CD8-positive, alpha-beta T cell (primary cell): ENCODE measurements at places on chromosomes 6 and 20. TPM values are rescaled to one million over a fixed set of nuclear protein-coding genes. Genes with fewer than 3 reads are reported as not detected.

PRSS35 gene
- 0.33 TPM for total RNA-seq

KCNS1 gene
- not detected for total RNA-seq

PLG gene
- total RNA-seq: not detected

SNAP25 gene
- total RNA-seq: not detected

CCDC28A gene
- total RNA-seq: 39.4 TPM

BMP7 gene
- not detected for total RNA-seq

AKAP12 gene
- total RNA-seq: 0.03 TPM

SPEF1 gene
- total RNA-seq: 0.16 TPM

OPRL1 gene
- 0.69 TPM for total RNA-seq

COL20A1 gene
- total RNA-seq: 0.22 TPM

COL9A1 gene
- not detected for total RNA-seq

PNRC1 gene
- total RNA-seq: 1,236 TPM

CNR1 gene
- total RNA-seq: not detected

GRCh38 chr6:134063966-134064445 is 11.6 kb upstream of the SLC2A12 start:
- peak; percentile 71 for DNase-seq

DNA sequence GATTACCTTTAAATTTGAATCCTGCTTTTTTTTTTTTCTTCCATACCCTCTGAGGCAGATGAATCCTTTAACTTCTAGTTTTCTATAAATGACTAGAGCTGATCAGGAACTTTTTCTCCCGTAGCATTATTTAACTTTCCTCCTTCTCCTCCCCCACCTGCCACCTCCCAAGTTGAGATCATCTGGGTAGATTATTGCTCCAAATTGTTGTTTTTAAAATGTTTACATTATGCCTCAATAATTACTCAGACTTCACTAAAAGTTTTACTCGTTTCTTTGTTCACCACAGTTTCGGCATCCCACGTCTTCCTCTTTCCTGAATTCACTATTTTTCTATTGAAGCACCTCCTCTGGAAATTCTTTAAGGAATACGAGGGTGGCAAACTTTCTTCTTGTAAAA is 16.6 kb upstream of the SCUBE3 start:
- DNase-seq: no peak

DNA sequence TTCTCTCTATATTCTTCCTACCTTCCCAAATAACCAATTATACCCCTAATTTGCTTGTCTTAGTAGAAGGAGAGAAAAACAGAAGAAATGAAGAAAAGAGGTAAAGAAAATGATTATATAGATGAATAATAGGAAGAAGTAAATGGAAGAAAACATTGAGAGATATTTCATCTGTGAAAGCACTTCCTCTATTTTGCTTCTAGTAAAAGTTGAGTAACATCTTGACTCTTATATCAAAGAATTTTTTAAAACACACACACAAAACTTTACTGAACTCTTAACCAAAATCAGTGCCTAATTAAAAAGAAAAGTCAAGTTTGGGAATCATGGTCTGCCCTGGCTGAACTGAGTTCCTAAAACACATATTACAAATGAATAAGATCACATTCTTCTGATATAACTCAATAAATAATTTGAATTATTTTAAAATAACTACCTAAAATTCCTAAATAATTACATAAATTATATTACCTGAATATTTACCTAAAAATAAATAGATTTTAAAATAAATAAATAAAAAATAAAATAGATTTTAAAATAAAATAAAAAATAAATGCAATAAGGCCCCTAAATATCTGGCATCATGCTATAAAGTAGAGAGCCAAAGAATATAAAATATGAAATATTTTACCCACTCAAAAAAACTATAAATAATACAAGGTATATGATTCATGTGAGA is 8.8 kb downstream of the SLC17A2 start:
- no peak for DNase-seq

- DNase-seq: no peak
Measured at GRCh38 chr6:132405143-132405915, 4.1 kb upstream of the MOXD1 start.

DNA sequence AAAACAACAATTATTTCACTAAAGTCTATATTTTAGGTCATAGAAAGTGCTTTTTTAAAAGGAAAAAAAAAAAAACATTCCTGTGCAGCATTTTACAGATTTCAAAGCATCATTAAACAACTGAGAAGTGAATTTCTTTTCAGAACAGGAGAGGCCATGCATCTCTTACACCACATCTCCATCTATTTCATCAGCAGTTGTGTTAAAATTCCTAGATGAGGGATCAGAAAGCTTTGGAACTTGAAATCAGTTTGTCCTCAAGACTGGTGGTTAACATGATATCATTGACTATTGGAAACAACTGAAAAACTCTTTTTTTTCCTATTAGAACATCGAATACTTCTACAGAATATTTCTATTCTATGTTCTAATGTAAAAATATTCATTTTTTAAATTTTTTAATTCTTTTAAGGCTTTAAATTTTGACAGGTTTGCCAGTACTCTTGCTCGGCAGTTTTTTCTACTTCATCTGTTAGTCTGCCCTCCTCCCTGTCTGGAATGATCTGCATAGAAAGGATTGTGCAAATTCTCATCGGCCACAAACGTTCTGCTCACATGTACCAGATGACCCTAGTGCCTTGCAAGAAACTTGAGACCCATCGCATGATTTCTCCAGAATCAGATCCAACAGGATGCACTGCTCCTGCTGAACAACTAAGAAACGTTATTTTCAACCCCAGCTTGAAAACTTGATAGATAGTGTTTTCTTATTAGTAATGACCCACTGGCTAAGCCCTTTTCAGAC is 411.0 kb upstream of the AGPAT4 start:
- DNase-seq: no peak

- no peak for DNase-seq
Measured at GRCh38 chr6:74690365-74690764, 515.5 kb downstream of the COL12A1 start.

- DNase-seq: no peak
Measured at GRCh38 chr20:53077373-53078205, 105.4 kb downstream of the TSHZ2 start.

GRCh38 chr6:68313911-68314310 is 321.2 kb upstream of the ADGRB3 start:
- DNase-seq: no peak

- no peak for DNase-seq
Measured at GRCh38 chr6:1729750-1730140, 120.0 kb downstream of the FOXC1 start.

DNA sequence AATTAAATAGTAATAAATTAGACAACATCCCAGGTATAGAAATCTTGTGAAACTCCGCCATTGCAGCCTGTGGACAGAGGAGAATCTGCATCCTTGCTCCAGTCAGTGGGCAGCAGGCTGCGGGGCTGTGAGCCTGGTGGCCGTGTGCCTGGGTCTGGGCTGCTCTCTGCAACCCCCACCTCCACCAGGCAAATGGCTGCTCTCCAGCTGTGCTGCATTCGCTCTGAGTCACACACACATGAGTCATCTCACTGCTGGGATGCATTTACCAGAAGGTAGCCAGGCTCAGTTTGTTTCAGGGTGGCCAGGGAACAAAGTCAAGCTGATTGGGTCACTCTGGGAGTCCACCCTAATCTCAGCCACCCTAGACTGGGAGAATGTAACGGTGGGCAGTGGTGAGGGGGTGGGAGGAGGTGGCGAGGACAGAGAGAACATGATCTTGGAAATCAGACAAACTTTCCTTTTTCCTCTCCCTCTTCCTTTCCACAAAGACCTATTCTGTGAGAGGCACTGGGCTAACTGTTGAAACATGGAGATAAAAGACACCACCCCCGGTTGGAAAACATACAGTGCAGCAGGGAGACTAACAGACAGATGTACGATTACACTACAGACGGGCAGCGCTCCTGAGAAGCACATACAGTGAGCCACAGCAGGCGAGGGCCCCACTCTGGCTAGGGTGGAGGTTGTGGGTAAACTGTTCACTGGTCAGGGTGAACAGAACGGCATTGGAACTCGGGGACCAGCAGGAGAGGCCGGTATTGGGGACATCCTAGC is 59.2 kb downstream of the TRAM2 start:
- no peak for DNase-seq

DNA sequence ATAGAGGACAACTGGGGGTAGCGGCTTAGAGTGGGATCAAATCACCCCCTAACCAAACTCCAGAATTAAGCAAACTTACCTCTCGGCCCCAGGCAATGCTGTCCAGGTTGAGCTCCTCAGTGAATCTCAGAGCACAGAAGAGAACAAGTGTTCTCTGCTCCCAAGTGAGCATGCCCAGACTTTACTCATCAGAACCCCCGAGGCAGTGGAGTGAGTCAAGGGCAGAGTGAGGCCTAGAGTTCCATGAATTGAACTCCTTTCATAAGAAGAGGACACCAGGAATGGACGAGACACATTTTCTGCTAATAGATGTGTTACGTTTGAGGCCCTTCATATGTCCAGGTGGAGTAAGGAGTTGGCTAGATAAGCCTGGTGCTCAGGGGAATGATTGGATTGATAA is 134.0 kb upstream of the DTNBP1 start:
- no peak for DNase-seq

GRCh38 chr6:36676141-36677058 is 2.1 kb upstream of the CDKN1A start:
- no peak for DNase-seq

DNA sequence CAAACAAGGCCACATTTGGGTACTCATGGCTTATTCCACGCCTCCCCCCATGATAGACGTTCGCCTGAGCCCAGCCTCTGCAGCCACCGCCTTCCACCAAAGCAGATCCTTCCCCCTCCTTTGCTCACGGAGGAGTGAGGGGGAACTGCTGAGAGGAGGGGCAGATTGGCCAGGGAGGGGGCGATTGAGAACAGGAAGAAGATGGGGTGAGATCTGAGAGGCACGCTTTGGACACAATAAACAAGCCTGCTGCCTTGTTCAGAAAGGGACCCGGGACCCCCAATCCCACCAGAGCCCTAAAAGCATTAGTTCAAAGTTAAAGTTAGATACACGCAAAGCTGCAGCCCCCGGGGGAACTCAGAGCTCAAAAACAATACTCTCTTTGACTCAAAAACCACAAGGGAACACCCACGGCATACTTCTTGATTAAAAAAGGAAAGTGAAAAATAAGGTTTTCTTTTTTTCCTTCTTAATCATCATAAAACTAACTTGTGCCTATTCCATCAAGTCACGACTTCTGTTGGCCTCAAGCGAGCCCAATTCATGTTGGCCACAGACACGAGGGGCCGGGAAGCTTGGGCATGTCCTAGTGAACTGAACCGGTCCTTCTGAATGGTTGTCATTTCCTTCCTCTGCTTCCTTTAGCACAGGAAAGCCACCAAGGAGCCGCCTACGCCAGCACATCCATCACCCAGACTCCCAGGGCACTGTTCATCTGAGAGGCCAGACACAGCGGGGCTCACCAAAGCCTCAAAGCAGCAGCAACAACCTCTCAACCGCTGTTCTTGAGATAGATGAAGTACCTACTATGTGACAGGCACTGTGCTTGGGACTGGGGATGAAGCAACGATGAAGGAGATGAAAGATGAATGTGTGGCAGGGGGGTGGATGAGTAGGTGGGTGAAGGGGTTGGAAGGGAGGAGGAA is 44.7 kb downstream of the NFATC2 start:
- DNase-seq: peak; percentile 16

DNA sequence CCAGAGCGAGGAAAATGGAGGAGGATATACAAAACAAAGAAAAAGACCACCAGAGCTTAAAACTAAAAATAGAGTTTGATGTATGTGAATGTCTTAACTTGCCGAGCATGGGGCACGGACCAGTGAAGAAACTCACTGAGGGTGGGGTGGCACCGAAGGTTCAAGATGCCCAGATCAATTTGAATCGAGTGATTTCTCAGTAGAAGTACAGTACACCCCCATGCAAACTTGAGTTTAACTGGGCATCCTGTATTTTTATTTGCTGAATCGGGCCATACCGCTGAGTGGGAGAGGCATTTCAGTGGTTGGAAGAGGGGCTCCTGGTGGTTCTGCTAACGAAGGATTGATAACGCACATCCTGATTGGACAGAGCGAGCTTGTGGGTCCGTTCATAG is 81.7 kb downstream of the ANKRD60 start:
- DNase-seq: no peak

DNA sequence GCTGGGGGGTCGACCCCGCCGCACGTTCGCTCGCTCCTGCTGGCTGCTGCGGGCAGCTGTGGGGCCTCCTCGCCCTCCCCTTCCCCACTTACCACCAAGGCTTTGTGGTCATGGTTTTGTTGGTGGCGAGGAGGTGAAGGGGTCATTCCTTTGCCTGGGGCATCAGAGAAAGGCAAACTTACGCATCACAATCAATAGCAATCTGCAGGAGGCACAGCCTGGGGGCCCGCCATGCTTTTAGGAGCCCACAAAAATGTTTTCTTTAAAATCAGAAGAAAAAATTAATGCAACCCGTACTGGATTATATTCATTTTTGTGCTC is 137.0 kb downstream of the IMPG1 start:
- no peak for DNase-seq

GRCh38 chr20:19347943-19348456 is 135.6 kb downstream of the SLC24A3 start:
- no peak for DNase-seq

DNA sequence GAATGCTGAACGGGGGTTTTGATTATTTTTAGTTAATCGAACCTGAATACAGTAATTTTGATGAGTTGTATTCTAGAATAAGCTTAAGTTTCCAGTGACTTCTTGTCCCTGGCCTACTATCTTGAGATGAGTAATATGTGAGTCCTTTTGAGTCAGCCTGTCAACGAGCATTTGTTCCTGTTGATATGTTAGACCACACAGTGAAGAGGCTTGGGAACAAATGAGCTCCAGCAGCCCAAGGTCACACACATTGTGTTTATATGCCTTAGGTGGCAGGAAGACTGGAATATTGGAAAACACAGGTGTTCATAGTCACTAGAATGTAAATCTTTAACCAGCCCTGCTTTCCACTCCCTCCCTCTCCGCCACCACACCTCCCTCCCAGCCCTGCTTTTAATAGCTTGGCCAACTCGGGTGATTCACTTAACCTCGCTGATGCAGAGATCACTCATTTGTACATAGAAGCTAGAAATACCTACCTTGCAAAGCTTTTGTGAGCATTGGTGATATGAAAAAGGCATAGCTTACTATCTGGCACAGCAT is 9.1 kb downstream of the SMPDL3A start:
- no peak for DNase-seq
